ENCODE measurements at places on chromosomes 7 and 10. TPM values are rescaled to one million over a fixed set of nuclear protein-coding genes. Genes with fewer than 3 reads are reported as not detected.

Gene OAT
- total RNA-seq, result 46.8 TPM

Gene CPED1
- 0.69 TPM for total RNA-seq

Gene SLC18A2
- 0.05 TPM for total RNA-seq

Gene CALCR
- total RNA-seq, result not detected

Gene PCLO
- total RNA-seq, result not detected

Gene SPDYE2
- not detected for total RNA-seq

Gene FERD3L
- total RNA-seq, result not detected

Gene TFR2
- 15.4 TPM for total RNA-seq

Gene CYP26C1
- total RNA-seq, result not detected

Gene PTPRZ1
- not detected for total RNA-seq

Gene VAX1
- not detected for total RNA-seq

Gene MCM10
- 55.4 TPM for total RNA-seq

Gene RARRES2
- 1.3 TPM for total RNA-seq

Gene VPS37D
- 0.25 TPM for total RNA-seq

Gene FAM237B
- total RNA-seq, result not detected

Gene GPR26
- total RNA-seq, result not detected

Gene ARHGEF35
- total RNA-seq, result 2.6 TPM

Gene SH2D4B
- 0.13 TPM for total RNA-seq

Gene ITIH5
- not detected for total RNA-seq

Gene PNLIPRP1
- 1.0 TPM for total RNA-seq

Gene INMT
- 0.14 TPM for total RNA-seq

Gene PARD3
- total RNA-seq, result 0.35 TPM

Gene ANXA8L1
- total RNA-seq, result not detected

Gene HMX2
- total RNA-seq, result not detected

All from activated T-cell treated with anti-CD3 and anti-CD28 coated beads, Interleukin-2, amount 50 U/mL, for 4 hours (primary cell).